ENCODE measurements at places on chromosomes 3 and 15.

DNA sequence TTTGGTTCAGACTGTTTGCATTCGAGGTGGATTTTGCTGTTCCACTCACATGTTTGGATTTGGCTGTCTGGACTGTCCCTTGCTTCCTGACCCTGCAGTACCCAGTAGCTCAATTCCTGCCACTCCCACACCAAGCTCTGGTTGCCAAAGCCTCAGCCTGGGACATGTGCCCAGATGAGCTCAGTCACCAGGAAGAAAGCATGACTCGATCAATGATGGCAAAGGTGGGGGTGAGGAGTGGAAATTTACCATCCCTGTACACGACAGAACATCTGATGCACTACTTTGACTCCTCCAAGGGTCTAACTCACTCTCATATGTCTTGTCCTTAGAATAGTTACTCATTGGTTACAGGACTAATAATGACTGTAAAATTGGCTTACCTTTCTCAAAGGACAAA lies 45.2 kb downstream of the ZNF385D start:
- DNase-seq = no peak

GRCh38 chr15:91255670-91256192 lies 155.7 kb downstream of the SV2B start:
- DNase-seq = peak; percentile 66

- DNase-seq = no peak
Measured at GRCh38 chr3:197854596-197855343, 63.7 kb downstream of the LRCH3 start.

DNA sequence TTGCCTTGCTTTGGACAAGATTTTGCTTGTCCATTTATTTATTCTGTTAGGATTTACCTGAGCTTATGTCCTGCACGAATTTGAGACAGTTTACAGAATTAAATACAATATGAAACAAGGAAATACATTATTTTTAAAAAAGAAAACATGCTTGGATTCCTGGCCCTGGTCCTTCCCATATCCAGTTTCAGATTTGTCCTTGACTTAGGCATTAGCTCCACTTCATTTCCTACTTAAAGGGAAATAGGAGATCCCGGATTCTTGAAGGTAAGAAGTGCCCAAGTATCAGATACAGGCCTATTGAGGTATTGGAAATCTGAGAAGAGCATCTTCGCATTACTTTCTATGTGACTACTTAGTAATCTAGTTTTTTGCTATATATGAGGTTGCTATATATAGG lies 672.0 kb downstream of the SI start:
- no peak for DNase-seq

DNA sequence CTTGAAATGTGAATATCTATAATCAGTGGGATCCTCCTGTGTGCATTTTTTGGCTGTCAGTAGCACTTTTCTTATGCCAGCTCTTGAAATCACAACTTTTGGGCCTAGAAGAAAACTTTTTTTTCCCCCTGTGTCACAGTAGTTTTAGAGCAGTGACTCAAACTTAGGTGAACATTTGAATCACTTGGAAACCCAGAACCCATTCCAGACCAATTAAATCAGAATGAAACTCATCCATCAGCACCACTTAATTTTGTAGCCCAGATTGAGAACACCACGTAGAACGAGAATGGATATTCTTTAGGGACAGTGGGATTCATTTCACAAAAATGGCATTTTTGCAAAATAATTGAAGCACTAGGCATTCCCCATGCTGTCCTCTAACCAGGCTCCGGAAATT lies 224.8 kb upstream of the NANOGP8 start:
- no peak for DNase-seq

- no peak for DNase-seq
Measured at GRCh38 chr3:128503751-128504532, 10.9 kb upstream of the GATA2 start.

DNA sequence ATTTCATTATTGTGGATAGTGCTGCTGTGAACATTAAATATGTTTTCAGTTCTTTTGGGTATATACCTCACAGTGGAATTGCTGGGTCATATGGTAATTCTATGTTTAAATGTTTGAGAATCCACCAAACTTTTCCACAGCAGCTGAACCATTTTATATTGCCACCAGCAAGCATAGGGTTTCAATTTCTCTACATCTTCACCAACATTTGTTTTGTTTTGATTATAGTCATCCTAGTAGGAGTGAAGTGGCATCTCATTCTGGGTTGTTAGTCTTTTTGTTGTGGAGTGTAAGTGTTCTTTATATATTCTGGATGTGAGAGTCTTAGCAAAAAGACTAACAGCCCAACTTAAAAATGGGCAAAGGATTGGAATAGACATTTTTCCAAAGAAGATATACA lies 6.0 kb downstream of the RPUSD2 start:
- DNase-seq = no peak

GRCh38 chr3:11159421-11159904 lies 5.2 kb downstream of the HRH1 start:
- peak; percentile 79 for DNase-seq

DNA sequence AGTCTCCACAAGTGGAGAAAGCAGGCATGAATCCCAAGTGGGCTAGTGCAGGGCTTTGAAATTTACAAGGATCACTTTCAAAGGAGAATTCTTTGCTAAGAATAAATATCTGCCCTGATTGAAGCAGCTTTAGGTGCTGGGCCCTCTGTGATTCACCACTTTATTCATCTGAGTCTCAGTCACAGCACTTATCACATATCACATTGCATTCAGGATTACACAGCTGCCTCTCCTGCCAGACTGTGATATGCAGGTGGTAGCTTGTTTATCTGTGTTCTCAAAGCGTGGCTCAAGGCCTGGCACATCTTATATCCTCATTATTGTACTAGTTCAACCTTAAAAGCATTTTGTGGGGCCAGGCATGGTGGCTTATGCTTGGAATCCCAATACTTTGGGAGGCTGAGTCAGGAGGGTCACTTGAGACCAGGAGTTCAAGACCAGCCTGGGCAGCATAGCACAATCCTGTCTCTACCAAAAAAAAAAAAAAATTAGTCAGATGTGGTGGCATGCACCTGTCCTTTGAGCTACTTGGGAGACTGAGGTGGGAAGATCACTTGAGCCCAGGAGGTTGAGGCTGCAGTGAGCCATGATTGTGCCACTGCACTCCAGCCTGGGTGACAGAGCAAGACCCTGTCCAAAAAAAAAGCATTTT lies 156.9 kb upstream of the EIF1B start:
- no peak for DNase-seq

DNA sequence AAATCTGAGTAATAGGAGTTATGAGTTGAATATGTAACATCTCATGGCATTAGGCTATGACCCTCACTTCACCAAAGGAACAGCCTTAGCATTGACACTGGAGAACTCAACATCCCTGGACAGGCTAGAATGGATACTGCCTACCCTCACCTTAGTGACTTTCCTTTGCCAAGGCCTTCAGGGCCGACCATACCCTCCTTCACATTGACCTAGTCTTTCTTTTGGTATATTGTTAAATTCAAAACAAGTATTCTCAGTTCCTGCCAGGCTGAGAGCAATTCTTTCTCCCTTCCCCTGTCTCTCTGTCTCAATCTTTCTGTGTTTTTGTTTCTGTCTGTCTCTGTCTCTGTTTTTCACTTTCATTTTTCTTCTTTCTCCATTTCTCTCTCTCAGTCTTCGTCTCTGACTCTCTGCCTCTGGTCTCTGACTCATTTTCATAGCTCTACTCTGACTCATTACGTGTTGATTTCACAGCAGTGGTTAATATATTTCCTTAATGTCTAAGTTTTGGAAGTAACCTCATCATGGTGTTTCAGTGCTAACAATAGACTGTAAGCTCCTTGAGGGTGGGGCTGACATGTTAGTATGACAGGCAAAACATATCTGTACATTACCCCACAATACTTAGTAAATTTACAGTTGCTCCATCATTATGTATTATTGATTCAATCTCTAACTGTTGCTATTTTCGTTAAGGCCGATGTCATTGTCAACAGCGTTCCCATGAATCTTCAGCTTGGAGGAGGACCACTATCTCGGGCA lies 32.5 kb downstream of the PARP15 start:
- peak; percentile 97 for DNase-seq

DNA sequence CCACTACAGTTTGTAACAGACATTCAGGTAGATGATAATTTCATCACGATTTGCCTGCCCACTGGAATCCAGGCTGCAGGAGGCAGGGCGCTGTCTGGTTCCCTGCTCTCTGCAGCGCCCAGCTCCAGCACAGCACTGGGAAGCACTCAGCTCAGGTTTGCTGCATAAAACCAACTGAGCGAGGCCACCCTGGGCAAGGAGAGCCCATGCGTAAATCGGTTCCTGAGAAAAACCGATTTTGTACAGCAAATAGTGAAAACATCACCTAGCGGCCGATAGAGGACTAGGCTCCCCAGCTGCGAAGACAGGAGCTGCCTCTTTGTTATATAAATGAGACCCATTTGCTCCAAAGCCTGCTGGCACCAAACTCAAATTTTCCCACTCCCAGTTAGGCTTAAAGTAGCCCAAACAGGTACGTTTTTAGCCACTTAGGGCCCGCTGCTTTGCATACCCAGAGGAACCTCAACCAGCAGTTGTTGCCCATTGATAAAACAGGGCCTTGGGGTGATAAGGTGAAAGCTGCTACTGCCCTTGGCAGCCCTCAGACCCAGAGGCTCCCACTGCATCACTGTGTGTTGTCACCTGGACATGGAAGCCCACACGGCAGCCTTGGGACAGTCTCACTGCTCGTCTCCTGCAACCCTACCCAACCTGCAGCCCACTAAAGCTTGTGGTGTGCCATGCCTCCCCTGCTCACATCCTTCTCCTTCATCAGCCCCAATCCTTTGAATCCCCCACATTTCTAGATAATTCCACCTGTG lies 47.5 kb downstream of the ALDH1L1 start:
- DNase-seq = no peak

- DNase-seq = no peak
Measured at GRCh38 chr15:98628216-98628615, 20.1 kb upstream of the IGF1R start.

DNA sequence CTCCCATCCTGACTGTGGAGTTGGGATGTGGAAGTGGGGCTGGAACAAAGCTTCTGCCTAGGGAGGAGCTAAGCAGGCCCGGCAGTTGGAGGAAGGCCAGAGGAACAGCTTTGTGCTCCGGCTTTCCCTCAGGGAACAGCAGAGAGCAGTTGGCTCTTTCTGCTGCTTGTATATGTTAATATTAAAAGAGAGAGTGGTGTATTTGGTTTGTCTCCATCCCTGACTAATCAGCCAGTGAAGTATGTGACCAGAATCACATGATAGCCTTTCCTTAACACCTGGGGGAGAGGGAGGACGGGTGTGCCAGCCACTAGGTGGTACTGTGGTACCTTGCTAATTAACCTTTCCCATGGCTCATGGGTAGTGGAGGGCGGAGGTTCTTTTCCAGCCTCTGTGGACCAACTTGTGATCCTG lies 10.0 kb downstream of the EIF2B5 start:
- peak; percentile 35 for DNase-seq

GRCh38 chr3:14532691-14533456 lies 7.3 kb downstream of the GRIP2 start:
- DNase-seq = no peak

DNA sequence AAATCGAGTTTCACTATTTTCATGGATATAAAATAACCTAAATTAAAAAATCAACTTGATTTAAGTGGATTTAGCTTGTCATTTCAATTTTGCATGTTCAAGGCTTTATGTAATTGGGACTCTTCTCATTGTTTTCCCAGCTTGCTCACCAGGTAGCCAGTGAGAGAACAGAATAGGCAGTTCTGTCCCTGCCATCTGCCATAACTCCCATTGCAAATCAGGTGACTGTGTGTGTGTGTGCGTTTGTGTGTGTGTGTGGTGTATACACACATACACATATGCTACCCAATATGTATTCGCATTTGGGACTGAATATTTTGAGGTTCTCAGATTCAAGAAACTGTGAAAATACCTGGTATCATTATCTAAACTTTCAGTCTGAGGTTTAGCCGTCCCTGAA lies 1069.8 kb downstream of the IGSF11 start:
- DNase-seq = no peak

DNA sequence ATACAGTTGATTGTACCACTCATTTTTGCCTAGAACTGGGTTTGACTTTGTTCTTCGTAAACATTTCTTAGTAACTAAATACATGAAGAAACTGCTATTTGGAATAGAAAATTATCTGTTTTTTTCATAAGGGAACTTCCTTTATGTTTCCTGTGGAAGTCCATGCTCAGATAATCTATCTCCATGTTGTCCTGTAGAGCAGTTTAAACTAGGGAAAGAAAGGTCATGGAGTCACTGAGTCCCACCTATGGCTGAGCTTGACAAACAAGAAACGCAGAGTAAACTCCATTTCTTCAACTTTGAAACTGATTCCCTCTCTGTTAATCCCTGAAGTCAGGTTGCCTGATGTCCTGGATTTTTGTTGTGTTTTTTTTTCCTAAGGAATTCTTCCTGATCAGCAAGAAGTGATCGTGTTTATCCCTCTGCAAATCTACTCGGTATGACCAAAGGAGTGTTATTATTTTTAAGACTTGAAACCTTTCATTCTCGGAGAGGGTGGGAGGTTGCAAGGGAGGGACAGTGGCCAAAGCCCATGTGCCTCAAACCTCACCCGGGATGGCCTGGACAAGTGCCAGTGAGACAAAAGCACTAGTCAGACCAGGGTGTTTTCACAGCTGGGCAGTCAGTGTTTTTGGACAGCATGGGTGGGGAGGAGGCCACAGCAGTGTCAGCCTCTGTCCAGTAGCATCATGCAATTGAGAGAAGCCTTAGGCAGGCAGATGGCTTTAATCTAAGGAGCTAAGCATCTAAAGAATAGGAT lies 129.8 kb upstream of the PHLDB2 start:
- DNase-seq = no peak

GRCh38 chr15:53872410-53872809 lies 105.8 kb upstream of the UNC13C start:
- DNase-seq = no peak

DNA sequence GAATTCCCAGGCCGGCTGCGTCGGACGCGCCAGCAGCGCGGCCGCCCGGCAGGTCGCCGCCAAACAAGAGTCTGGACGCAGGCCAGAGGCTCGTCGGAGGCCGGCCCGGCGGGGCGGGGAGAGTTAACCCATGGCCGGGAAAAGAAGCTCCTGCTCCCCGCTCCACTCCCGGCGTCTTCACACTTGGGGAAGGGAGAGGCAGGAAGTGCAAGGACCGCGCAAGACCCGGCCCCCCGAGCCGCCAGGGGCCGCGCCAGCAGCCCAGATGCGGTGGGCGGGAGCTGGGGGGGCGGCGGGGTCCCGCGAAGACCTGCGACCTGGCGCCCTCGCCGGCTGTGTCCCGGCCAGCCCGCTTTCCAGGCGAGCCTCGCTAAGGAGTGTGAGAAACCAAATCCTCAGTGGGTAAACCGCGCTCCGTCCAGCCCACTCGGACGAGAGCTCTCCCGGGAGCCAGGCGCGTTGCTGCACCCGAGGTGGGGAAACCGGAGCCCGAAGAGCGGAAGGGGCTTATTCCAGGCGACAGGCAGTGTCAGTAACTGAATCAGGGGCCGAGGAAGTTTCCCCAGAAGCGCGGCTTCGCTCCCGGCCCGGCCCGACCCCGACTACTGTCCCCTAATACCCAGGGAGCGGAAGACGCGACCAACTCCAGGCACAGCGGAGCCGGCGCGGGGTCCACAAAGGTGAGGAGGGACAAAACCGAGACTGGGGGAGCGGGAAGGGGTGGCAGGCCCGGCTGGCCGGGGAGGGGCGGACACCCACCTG lies 721 bp downstream of the ADAMTS7 start:
- DNase-seq = no peak
